ENCODE measurements at places on chromosomes 2 and 18.

- no peak for DNase-seq
Observed at GRCh38 chr2:236849508-236849907, 236.2 kb upstream of the COPS8 start.

DNA sequence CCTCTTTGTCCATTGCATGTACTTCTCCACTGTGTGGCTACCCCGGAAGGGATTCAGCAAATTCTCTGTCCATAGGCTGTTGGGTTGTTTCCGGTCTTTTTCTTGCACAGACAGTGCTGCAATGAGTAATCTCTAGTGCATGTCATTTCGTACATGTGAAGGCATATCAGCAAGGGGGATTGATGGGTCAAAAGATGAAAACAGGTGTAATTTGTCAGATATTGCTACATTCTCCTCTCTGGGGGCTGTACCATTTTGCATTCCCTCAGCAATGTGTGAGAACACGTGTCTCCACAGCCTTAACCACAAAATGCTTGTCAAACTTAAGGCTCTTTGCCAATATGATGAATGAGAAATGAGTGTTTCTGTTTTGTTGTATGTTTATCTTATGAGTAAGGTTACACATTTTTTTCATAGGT lies 60.5 kb downstream of the KLHL29 start:
- DNase-seq: no peak

- DNase-seq: no peak
Observed at GRCh38 chr2:162053066-162053807, 20.8 kb downstream of the DPP4 start.

DNA sequence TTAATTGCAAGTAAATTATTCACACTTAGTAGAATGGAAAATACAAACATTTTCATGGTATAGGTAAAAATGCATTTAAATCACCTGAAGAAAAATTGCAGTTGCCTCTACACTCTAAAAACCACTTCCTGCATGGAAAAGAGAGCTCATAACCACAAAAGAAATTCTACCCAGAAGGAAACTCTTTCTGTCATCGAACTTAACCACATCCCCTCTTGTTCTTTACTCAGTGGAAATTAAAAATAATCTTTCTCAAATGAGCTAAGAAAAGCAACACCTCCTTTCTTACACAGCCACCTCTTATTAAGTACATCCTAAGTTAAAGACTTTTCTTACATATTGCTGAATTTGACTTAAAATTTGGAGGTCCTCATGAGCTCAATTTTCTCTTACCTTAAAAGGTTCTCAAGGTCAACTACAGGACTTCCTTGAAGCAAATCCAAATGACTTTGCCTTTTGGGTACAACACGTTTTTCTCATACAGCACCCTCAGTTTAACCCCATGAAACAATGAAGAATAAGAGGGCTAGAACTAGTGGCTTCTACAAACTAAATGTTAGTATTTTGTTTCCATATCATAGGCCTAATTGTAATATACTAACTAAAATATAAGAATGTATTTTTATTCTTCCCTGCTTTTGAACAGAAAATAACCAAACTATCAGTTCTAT lies 109.1 kb upstream of the CRIM1 start:
- no peak for DNase-seq

- DNase-seq: no peak
Observed at GRCh38 chr2:95122197-95122551, 566 bp upstream of the MRPS5 start.

- no peak for DNase-seq
Observed at GRCh38 chr2:220628252-220628651, 943.9 kb downstream of the EPHA4 start.

DNA sequence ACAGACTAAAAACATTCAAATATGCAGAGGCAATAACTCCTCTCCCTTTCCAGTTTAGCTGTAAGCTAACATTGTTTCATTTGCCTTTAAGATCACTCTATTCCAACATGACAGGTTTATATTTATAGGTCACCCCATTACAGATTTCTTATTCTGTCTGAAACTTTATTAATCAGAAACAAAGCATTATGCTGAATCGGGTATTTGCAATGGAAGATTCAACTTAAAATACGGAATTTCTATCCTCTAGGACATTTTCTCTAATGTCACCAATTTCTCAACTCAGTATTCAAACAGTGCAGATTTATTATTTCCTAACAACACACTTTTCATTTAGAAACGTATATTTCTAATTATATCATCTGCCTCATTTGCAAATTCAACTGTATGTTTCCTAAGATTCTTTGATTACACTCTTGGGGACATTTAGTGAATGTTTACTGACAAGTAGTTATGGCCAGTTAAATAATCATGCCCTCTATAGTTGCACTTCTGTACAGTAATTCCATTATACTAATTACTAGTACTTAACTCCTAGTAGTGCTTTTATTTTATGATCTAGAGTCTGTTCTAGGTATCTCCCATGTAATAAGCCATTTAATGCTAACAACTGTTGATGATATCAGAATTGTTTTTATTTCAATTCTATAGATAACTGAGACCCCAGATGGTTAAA lies 358.1 kb downstream of the ERBB4 start:
- DNase-seq: no peak

GRCh38 chr2:143347271-143347695 lies 218.1 kb downstream of the ARHGAP15 start:
- no peak for DNase-seq

GRCh38 chr18:44229693-44230108 lies 451.0 kb upstream of the SETBP1 start:
- DNase-seq: no peak

All from stimulated activated CD4-positive, alpha-beta T cell treated with anti-CD3 and anti-CD28 coated beads, Interleukin-15, amount 100 ng/mL, for 1 hour (primary cell).